Activated CD8-positive, alpha-beta memory T cell treated with anti-CD3 and anti-CD28 coated beads for 4 hours (primary cell): ENCODE measurements at places on chromosomes 4 and X.

GRCh38 chr4:125693228-125693627 is 378.5 kb downstream of the FAT4 start:
- no peak for DNase-seq

GRCh38 chr4:77443941-77444340 is 161.7 kb upstream of the CXCL13 start:
- DNase-seq, result no peak

- no peak for DNase-seq
Measured at GRCh38 chr4:154314248-154314647, 177.4 kb downstream of the DCHS2 start.

- DNase-seq, result no peak
Measured at GRCh38 chr4:151446208-151446607, 37.2 kb downstream of the FHIP1A start.

DNA sequence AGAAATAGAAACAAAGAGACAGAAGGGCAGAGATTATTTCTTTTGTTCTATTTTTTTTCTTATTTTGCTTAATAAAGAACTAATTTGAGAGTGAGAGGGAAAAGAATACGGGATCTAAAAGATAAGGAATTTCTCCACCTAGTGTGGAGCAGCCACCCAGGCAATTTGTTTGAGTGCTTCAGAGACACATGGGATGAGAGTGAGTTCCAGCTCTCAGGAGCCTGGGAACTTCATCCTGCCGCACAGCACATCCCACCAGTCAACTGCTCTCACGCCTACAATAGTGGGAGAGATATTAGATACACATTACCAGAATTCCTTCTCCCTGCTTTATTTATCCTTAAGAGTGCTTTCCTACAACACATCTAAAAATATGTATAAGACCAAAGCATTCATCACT is 946.4 kb downstream of the PDHA2 start:
- DNase-seq, result no peak

DNA sequence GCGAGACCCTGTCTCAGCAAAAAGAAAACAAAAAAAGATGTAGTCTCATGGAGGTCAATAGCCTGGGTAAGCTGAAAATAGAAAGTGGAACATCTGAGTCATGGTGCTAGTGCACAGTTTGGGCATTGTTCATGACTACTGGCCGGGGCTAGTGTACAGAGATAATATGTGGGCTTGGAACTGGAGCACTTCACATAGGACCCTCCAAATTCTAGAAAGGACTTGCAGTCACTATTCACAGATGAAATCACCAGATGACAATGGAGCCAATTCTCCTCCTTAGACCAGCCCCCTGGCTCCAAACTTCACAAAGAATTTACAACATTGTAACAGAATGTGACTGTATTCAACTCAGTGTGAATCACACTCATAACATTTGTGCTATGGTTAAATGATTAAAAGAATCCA is 367.8 kb upstream of the SLC7A11 start:
- DNase-seq, result no peak

DNA sequence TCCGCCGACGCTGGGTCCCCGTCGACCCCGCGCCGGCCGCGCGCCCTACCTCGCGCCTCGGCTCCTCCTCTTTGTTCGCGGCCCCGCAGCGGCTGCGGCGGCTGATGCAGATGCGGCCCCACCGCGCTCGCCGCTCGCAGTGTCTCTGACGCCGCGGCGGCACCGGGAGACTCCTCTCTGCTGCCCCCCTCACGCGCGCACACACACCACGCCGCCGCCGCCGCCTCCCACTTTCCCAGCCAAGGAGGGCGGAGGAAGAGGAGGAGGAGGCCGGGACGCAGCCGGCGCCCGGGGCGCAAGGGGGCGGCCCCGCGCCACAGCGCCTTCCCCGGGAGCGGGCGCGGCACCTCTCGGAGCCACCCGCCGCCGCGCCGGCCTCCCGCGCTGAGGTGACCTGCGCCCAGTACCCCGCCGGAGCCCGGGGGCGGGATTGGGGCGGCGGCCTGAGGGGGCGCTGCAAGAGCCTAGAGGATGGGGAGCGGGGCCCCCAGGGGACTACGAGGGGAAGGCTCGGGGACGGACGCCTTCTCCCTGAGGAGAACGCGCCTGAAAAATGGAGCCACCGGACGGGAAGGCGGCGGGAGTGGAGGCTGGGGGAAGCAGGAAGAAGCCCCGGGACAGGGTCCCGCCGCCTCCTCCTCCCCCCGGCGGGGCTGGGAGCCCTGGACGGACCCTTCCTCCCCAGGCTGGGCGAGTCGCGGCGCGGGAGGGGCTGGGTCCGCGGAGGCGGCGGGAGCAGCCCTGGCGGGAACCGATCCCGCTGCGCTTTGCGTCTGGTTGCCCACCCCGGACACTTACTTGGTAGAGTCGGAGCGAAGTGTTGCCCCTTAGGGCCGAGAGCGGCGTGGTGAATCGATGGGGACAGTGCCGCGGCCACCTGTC is at the start of gene SH3RF1:
Gene SH3RF1 (minus strand): TSS at position 147 of the 882 bp plus-strand sequence. CDS start 1,744 bp downstream, outside the sequence.
- no peak for DNase-seq

- no peak for DNase-seq
Measured at GRCh38 chr4:45172636-45173035, 446.3 kb upstream of the GNPDA2 start.

DNA sequence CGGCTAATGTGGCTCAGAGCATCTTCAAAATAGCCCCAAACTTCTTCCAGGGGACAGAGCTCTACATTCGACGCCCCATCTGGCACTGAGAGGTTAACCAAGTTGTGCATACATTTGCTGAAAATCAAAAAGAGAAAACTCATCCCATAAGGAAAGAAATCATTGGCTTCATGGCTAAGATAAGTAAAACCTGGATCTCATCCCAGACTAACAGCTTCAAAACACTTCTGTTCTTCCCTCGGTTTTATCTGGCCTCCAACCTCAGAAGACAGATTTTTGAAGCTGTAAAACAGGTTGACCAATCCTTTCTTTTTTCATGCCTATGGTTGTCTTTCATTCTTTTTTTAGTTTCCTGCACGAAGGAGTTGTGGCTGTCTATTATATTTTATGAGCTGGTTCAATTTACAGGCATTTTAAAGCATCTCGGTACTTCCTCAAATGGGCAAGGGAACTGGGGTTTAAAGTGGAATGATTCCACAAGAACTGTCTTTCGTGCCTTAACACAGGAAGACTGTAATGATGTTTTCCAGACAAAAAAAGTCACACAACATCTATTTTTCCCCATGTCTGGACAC is 107.6 kb downstream of the DLG3 start:
- no peak for DNase-seq

DNA sequence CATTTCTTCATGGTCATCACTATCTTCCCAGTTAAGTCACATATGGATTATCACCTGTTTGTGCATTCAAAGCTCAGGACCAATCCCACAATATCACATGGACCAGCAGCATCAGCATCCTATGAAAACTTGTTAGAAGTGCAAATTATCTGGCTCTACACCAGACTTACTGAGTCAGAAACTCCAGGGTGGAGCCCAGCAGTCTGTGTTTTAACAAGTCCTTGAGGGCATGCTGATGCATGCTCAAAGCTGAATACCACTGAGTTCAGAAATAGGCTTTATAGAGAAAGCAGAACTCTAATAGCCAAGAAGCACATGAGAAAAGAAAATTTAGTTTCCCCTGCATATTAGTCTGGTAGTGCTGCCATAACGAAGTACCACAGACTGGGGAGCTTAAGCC is 62.4 kb upstream of the GABRQ start:
- no peak for DNase-seq

DNA sequence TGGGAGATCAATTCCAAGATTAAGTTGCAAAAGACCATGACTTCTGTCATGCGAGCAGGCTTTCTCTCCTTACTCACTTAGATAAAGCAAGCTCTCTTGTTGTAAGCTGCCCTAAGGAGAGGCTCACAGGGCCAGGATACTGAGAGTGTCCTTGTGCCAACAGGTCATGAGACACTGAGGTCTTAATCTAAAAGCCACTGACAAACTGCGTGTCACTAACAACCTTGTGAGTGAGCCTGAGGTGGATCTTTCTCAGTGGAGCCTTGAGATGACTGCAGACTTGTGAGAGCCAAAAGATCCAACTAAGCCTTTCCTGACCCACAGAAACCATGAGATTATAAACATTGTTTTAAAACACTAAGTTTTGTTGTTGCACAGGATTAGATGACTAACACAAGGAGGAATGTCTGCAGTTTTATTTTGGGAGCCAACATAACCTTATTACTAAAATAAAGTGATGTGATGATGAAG is 170.5 kb downstream of the SLC39A8 start:
- DNase-seq, result no peak

DNA sequence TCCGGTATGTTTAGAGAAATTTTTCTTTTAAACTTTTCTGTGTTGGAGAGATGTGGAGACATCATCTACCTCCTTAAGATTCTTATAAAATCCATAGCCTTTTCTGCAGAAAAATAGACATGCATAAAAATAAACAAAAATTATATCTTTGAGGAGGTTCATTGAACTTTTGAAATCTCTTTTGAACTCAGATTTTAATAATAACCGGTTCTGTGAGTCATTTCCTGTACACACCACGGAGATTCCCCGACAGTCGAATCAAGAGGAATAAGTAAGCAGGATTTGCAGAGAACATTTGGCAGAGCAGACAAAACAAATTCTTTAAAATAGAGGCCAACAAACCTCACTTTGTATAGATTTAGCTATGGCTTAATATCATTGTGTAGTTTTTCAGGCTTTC is 918.7 kb upstream of the POU3F4 start:
- DNase-seq, result no peak

DNA sequence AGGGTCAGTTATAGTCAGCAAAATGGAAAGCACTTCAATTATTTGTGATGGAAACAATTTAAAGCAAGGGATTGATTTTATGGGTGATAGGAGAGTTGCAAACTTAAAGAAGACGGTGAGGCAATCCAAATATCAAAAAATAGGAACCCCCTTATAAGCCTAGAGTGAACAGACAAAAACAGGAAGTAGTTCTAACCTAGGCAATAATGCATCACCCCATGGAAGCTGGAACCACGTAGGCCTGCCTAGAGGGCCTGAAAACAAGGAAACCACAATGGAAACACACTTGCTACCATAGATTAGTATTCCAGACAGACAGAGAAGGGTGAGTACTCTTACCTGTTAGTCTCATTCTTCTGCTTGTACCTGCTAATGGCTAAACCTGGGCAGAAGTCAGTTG is 13.5 kb upstream of the GK2 start:
- DNase-seq, result no peak

DNA sequence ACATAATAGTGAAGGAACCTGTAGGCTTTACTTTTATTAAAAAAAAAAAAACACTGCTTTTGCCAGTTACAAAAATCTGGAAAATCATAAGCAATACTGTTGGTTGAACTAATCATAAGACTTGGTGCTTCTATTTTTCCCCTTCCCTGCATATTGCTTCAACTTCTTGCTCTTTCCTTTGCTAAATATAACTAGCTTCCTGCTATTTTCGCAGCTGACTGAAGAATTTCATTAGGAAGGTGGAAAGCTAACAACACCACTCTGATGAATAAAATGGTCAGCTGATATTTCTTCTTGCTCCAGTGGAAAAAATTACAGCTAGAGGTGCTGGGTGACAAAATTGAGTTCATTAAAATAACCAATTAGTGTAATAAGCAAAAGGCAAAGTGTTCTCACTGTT is 39.3 kb downstream of the MEPE start:
- no peak for DNase-seq

- no peak for DNase-seq
Measured at GRCh38 chrX:54944816-54945215, 24.2 kb downstream of the TRO start.

DNA sequence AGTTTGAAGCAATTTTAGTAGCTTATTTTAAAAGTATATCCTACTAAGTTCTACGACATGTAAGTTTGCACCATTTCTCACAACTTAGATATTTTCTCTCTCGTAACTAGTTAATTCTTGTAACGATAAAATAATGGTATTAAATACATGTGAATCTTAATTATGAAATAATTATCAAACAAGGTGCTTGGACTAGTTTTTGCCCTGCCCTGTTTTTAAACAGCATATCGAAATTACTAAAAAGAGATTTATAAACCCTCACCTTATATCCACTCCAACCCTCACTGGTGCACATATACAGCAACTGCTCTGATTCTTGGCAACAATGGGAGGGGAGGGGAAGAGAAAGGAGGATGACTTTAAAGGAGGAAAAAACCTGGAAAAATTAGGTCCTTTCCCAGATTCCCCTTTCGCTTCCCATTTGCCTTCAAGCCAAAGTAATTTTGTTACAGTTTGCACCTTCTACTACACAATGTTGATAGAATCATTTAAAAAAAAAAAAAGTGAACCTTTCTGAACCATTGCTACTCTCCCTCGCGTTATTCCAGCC is 820 bp upstream of the MAB21L2 start:
- no peak for DNase-seq

GRCh38 chrX:28649541-28649940 is 62.3 kb downstream of the IL1RAPL1 start:
- no peak for DNase-seq

DNA sequence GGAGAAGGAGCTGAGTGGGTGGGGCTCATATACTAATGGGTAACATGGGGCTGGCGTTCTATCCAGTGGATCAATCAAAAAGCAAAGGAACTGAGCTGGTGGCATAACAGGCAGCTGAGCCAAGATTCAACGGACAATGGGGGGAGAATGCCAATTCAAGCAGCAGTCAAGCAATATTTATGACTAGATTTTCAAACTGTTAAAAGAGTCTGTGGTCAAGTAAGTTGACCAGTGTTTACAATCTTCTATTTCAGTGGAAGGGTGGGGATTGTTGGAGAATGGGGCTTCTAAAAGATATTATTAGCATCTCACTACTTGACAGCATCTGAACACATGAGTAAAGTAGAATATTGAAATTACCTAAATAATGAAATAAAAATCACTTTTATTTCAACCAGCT is 64.9 kb upstream of the SCRG1 start:
- no peak for DNase-seq

GRCh38 chrX:46324166-46324565 is 221.1 kb downstream of the ZNF674 start:
- no peak for DNase-seq

GRCh38 chr4:169341490-169341889 is 70.7 kb upstream of the SH3RF1 start:
- no peak for DNase-seq

DNA sequence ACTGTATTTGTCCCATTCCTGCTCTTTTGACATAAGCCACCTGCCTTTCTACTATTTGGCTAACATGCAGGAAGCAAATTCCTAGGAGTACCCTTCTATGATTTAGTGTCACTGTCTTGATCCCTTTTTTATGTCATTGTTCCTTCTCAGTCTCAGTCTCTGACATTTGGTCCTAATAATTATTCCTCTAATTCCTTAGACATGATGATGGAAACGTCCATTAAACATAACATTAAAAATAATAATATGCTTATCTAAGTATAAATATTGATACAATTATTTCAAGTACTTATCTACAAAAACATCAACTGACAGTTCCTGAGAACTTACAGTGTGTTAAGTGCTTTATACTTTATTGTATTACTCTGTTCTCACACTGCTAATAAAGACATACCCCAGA is 857.0 kb upstream of the LCORL start:
- no peak for DNase-seq

DNA sequence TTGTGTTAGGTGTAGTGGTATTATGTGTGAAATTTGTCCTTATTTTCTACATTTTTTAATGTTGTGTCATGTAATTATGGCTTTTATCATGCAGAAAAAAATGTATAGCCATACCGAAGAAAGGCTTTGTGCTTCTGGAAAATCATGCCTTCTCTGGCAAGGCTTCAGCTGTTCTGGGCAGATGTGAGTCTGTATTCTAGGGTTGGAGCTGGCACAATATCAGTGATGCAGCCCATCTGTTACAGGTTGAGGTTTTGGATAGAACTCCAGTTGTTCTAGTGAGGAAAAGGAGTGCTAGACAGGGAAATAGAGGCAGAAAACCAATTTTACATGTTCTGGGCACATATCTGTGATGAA is 44.8 kb upstream of the PRSS12 start:
- no peak for DNase-seq
